ENCODE measurements at places on chromosomes 12 and 14.

DNA sequence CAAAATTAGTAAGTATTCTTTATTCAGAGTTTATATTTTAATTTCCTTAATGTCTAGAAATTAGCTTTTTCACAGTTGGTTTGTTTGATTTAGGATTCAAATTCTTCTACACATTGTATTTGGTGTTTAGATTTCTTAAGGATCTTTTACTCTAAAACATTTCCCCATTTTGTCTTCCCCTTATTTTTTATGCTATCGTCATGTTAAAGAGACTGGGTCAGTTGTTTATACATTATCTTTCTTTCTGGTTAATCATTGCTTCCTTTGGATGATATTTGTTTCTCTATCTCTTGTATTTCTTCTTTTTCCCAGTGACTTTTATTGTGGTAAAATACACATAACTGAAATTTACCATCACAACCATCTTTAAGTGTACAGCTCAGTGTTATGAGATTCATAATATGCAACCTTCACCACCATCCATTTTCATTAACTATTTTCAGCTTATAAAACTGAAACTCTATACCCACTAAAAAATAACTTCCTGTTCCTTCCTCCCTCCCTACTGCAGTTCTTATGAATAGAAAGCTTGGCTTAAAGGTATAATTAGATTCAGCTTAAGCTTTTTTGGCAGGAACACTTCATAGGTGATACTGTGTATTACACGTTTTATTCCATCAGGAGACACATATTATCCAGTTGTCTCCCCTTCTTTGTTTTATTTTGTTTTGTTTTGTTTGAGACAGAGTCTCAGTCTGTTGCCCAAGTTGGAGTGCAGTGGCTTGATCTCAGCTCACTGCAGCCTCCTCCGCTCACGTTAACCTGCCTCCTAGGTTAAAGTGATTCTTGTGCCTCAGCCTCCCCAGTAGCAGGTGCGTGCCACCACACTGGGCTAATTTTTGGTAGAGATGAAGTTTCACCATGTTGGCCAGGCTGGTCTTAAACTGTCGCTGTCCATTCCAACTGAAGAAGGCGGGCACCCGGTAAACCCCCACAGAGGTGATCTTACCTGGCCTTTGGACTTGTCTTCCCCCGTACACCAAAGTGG is 45.0 kb downstream of the NOPCHAP1 start:
- no peak for DNase-seq

DNA sequence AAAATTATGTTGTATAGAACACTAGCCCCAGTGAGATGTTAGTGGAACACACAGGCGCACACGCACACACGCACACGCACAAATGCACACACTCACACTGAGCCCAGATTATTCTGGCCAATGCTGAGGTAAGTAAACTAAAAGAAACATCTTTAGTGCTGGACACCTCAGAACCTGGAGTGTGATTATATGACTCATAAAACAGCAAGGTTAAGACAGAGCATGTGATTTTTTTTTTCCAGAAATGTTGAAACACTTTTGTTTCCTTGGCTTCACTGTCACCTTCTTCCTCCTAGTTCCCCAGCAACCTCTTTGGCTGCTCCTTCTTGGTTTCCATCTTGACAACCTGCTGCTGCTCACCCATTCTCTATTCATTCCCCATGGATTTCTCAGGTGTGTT is 141.0 kb upstream of the ALG10B start:
- no peak for DNase-seq

- DNase-seq: no peak
These were observed 84.1 kb downstream of the CACNA1C start for GRCh38 chr12:2136901-2137300.

GRCh38 chr12:115129727-115130126 is 445.8 kb upstream of the TBX3 start:
- DNase-seq: no peak

DNA sequence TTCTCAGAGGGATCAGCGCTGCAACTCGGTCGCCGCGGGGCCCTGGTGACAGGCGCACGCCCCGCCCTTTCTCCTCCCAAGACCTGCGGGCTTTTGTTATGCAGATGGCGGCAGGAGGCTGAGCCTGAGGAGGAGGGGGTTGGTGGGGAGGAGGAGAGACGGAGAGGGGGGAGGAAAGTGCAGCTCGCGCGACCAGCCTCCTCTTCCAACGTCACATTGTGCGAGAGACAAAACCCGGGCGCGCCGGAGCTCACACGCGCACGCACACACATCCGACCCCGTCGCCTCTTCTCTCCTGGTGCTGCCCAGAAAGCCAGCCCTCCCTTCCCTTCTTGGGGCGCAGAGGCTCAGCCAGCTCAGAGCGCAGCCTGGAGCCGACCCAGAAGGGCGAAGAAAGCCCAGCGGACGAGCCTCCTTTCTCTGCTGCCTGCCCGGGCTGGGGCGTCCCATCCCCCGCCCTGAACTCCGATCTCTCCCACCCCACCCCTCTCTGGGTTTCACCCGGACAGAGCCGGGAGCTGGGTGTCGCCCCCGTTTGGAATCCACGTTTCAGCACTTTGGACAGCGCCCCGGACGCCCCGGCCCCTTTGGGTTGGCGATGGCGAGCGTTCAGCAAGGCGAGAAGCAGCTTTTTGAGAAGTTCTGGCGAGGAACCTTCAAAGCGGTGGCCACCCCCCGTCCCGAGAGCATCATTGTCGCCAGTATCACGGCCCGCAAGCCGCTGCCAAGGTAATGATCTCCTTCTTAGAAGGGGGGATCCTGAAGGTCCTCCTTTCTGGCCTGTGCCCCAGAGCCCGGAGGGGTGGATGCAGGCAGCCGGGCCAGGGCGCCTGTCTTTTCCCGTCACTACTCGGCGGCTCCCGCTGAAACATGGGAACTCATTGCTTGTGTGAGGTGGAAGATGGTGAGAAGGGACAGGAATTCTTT is at the start of gene SRRM4:
Gene SRRM4, plus strand, starts transcription at position 257 of the 927 bp plus-strand sequence. Its CDS starts 342 bp downstream, at position 599.
- no peak for DNase-seq

DNA sequence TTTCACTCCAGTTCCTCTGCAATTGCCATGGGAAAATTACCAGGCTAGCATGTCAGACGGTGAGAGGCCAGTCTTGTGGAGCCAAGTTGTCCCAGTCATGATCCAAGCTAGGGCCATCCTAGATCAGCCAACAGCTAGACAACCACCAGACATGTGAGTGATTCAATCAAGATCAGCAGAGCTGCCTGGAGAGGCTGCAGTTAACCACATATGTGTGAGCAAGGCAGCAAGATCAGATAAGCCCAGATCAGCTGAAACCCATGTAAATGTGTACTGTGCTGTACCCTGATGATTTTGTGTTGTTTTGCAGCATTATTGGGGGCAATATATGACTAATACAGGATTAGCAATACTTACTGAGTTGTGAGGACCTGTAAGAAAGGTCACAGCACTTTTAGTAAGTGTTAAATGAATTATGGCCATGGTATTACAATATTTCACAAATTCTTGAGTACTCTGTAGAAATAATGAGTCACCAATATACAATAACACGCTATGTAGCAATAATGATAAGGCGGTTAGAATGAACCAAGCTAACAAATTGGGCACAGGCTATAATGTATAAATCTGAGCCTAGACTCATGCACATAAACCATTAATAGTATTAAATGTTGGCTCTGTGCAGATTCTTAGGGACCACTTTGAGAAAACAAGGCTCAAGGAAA is 91.4 kb downstream of the SUDS3 start:
- DNase-seq: no peak

- DNase-seq: no peak
These were observed 561.6 kb downstream of the RERGL start for GRCh38 chr12:17528394-17528793.

DNA sequence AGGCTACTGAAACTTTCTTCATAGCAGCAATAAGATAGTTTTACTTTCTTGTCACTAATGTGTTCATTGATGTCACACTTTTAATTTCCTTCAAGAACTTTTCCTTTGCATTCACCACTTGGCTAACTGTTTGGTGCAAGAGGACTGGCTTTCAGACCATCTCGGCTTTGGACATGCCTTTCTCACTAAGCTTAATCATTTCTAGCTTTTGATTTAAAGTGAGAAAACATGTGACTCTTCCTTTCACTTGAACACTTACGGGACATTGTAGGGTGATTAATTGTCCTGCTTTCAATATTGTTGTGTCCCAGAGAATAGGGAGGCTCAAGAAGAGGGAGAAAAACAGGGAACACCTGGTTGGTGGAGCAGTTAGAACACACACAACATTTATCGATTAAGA is 41.9 kb downstream of the IFNG start:
- no peak for DNase-seq

DNA sequence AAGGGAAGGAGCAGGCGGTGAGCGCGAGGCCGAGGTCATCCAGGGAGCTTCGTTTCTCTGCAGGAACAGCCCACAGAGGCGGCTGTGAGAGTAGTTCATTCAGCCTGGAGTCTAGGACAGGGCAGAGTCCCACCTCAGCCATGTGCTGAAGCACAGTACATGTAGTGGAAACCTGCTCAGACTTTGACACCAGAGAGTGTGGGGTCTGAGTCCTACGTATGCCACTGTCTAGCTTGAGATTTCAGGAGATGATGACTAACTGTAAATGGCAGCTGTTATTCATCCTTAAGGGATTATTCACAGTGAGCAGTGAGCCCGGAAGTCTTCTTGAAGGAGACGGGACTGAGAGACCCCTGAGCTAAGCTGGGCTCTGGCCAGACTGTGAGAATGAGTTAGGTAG is 938 bp upstream of the SLC6A13 start:
- DNase-seq: no peak

DNA sequence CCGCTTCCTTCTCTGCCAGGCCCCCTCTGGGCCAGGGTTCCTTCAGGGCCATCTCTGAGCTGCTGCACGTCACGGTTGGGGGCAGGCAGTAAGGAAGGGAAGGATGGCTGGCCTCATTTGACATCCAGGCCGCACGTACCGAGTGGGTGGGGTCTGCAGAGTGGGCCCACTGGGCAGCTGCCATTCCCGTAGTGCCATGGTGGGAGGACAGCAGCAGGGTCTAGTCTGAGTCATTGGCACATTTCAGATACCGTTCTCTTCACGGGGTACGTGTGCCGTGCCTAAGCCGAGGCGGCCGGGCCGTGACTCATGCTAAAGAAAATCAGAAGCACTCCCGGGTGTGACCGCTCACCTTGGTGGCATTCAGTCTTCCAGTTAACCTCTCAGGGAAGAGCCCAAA is 43.9 kb downstream of the IL31 start:
- no peak for DNase-seq

DNA sequence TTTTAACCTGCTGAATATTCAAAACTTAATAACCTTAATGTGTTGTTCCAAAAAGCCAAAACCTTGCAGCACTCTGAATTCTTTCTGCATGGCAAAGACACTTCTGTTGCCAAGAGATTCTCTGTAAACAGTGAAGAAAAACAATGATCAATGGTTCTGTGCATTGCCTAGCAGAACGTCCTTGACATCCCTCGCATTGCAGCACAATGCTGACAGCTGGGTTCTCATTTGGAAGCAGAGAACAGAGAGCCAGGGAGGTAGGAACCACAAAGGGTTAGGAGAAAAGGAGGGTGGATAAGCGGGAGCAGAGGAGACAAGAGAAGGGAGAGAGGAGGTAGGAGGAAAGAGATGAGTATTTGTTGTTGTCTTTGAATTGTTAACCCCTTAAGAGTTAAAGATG is 501.1 kb downstream of the NAV3 start:
- no peak for DNase-seq

DNA sequence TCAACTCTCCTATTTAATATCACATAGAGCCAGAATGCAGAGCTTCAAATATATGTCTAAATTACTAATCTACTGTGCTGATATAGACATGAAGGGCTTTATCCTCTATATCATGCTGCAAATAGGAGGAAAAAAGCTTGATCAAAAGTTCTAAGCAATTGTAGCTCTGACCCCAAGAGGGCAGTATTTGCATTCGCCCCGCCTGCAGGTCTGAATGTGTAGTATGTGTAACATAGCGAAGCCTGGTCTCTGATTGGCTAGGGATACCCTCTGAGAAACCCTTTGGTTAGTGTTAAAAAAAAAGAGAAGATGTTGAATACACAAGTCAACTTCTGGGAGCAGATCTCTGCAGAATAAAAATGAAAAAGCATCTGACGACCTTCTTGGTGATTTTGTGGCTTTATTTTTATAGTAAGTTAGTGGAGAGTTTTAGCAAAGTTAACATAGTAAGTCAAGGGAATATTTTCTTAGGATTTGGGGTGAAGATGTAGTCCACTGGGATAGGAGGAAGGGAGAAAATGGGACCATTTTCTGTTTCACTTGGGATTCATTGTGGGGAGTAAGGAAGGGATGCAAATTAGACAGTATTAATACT is 151.6 kb upstream of the OR4E1 start:
- no peak for DNase-seq

DNA sequence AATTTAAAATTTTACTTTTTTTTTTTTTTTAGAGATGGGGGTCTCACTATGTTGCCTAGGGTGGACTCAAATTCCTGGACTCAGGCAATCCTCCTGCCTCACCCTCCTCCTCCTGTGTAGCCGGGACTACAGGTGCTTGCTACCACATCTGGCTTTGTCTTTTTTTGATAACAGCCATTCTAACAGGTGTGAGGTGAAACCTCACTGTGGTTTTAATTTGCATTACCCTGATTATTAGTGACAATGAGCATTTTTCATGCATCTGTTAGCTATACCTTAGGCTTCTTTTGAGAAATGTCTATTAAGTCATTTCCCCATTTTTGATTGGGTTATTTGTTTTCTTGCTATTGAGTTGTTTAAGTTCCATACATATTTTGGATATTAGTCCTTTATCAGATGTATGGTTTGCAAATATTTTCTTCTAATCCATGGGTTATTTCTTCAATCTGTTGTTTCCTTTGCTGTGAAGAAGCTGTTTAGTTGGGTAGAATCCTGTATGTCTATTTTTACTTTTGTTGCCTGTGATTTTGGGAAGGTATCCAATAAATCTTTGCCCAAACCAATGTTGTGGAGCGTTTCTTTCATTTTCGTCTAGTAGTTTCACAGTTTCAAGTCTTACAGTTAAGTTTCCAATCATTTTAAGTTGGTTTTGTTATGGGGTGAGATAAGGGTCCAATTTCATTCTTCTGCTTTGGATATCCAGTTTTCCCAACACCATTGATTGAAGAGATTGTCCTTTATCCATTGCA is 86.1 kb downstream of the MYF5 start:
- DNase-seq: no peak

DNA sequence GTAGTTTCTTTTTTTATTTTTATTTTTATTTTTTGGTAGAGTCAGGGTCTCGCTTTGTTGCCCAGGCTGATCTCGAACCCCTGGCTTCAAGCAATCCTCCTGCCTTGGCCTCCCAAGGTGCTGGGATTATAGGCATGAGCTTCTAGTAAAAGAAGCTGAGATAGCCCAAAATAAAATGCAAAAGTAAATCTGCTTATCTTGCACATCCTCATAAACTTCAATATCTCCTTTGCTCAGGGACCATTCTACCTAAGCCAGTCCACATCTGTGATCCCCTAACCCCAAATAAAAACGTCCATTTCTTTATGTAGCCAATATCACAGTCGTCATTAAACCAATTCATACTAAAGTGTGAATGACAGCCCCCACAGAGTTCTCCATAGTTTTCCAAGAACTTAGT is 36.3 kb downstream of the ATF7 start:
- no peak for DNase-seq
